Brain (organoid and tissue), 16 donors: ENCODE measurements at places on chromosomes 6 and 20.

GRCh38 chr6:18742406-18742805 lies 355.3 kb downstream of the RNF144B start:
- DNase-seq: no peak

DNA sequence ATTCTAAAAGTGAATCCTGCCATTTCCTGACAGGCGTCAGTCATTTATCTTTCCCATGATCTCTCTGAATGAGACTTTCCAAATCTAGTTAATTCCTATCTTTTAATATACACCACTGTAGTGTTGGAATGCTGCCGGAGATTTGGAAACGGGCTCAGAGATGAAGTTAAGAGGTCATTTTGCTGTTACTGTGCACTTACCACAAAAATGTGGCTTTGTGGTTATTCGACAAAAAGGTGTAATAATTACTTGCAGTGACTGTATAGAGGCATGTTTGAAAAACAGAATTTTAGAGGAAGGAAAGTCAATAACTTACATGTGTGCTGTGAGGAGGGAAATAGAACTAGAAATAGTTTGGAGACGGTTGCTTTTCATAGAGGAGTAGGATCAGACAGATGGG lies 460.2 kb upstream of the BTBD3 start:
- no peak for DNase-seq

GRCh38 chr20:61931476-61932198 lies 134.0 kb downstream of the TAF4 start:
- no peak for DNase-seq

DNA sequence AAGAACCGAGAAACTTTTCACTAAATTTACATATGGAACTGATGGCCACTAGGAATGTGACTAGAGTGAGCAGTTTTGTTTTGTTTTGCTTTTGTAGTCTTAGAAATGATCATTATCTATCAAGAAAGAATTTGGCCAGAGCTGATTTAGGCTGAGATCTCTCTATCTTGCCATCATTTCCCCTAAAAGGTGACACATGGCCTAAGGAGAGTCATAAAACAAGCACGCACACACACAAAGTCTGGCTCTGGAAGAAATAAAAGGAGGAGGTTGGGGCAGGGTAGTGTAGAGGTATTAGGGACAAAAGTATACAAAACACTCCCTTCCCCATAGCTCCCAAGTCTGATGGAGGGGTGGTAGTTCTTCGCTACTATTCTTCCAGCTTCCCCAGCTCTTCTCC lies 56.4 kb downstream of the RIPOR2 start:
- no peak for DNase-seq

- DNase-seq: no peak
Measured at GRCh38 chr20:58909585-58909984, 57.1 kb downstream of the GNAS start.

GRCh38 chr6:127148511-127148910 lies 30.0 kb downstream of the RSPO3 start:
- DNase-seq: no peak

DNA sequence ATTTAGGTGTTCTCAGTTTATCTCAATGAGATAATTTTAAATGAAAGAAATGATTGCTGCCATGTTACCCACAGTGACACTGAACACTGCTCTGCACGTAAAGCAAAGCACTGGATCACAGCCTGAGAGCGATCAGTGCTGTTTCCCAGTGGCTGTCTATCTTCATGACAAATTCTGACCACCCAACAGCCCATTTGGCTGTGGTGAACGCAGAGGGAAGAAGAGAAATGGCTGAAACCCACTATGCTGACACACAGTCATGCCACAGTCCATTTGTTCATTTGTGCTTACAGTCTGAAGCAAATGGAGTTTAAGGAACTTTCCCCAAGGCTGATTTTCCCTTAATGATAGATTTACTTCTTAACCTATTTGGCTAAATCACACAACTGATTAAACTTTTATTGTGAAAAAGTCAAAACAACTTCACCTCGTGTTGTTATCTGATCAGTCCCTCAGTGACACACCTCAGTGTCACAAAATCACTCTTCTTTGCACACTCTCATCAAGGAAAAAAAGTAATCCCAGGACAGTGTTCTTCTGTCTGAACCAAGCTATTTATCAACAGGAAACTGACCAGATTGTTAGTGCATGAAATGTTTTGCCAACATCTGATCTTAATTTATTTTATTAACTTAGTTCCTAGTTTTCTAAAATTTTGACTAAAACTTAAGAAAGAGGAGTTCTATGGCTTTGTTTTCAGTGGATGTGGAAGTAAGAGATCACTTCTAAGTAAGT lies 225.1 kb downstream of the TBX18 start:
- DNase-seq: no peak

GRCh38 chr20:49466114-49466912 lies 16.2 kb downstream of the KCNB1 start:
- DNase-seq: no peak

- DNase-seq: no peak
Measured at GRCh38 chr6:34871853-34872252, 16.0 kb downstream of the TAF11 start.

DNA sequence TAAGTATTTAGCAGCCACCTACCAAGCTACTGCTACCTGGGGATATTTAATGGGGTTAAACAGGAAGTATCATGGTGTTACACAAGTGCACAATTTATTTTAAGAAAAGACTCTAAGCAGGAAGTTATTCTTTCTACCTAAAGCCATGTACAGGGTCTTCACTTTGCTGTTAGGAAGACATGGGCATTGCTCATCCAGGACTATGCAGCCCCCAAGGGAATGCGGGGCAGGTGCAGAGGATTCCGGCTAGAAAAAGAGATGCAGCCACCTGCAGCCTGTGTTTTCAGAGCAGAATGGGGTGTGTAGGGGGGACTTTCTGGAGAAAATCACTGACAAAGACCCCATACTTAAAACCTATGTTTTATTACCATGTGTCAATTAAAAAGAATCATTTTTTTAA lies 399.1 kb upstream of the NOX3 start:
- DNase-seq: no peak

- no peak for DNase-seq
Measured at GRCh38 chr6:105174512-105174911, 5.3 kb downstream of the POPDC3 start.

GRCh38 chr6:33019372-33019771 lies 10.0 kb upstream of the HLA-DOA start:
- DNase-seq: no peak

DNA sequence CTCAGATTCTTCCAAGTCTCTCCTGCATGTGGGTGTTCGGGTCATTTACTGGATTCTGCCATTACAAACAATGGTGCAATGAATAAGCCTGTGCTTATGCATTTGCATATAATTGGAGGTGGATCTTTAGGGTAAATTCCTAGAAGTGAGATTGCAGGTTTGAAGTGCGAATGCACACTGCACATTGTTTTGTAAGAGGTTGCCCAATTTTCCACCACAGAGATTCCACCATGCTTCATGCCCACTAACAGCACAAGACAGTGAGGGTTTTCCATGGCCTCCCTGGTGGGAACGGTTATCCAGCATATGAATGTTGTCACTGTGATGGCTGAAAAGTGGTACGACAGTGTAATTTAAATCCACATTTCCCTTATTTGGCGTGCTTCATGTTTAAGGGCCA lies 178.8 kb upstream of the PMEPA1 start:
- no peak for DNase-seq

DNA sequence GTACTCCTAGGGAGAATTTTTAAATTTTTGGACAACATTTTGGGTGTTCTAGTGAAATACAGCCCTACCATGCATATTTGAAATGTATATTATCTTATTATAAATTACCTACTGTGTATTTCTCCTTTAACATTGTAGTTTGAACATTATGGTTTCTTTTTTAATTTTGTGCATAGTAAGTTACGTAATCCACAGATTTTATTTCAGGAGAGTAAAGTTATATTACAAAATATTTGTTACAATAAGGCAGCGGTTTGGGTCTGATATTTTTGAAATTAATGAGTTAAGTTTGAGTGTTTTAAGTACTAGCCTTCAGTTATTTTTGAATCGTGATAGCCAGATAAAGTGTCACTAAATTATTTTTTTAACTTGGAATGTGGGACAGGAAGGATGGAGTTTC lies 7.3 kb upstream of the SOX4 start:
- DNase-seq: no peak
